ENCODE measurements at places on chromosomes 1 and 21.

GRCh38 chr1:199463521-199464127 is 563.9 kb upstream of the NR5A2 start:
- DNase-seq, result no peak

GRCh38 chr21:14401217-14401616 is 18.3 kb upstream of the HSPA13 start:
- DNase-seq, result no peak

GRCh38 chr1:19377812-19378718 is 65.9 kb downstream of the SLC66A1 start:
- no peak for DNase-seq

DNA sequence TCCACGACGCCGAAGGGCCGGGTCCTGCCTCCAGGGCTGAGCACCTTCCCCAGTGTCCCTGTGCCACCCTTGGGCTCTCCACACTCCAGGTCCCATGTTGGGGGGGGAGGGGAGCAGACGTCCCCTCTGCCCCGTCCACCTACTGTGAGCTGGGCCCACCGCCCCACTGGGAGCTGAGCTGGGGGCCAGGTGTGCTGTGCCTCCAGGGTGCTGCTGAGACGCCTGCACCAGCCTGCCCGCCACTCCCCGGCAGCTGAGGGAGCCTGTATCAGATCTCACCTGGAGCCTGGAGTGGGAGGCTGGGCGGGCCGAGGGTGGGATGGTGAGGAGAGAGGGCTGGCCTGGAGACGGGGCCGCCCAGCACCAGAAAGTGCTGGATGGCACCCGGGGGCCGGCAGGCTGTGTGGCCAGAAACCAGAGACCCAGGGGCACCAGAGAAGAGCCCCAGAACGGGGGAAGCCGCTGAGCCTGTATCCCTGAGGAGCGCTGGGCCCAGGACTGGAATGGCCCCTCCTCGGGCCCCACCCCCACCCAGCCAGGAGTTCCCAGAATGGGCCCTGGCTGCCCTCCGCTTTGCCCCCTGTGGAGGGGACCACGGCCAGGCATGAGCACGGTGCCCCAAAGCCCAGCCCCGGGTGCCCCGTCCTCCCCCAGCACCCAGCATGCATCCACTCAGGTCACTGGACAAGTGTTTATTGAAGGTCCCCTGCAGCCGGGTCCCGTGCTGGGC is 3.4 kb downstream of the TNFRSF18 start:
- DNase-seq, result no peak

- no peak for DNase-seq
Measured at GRCh38 chr1:23422241-23422877, 2.2 kb downstream of the TCEA3 start.

GRCh38 chr1:37036667-37037053 is 2.3 kb upstream of the GRIK3 start:
- DNase-seq, result no peak
